ENCODE measurements at places on chromosomes 7 and 10. TPM values are rescaled to one million over a fixed set of nuclear protein-coding genes. Genes with fewer than 3 reads are reported as not detected.

Gene CHRM2
- polyA plus RNA-seq: 0.49 TPM

- H3K27ac ChIP-seq: peak overlapping the region; percentile 3
- H3K4me1 ChIP-seq: no peaks in the 10 kb centered on the region
- H3K4me3 ChIP-seq: no peak overlapping the region
- no peaks in the 10 kb centered on the region for H3K36me3 ChIP-seq
Observed at GRCh38 chr10:78435484-78436221, 402.0 kb downstream of the RPS24 start.

Gene AKR1D1
- 24.9 TPM for polyA plus RNA-seq

- no peaks in the 10 kb centered on the region for H3K27me3 ChIP-seq
- H3K4me3 ChIP-seq: no peak overlapping the region
Observed at GRCh38 chr7:3427957-3428356, 126.9 kb downstream of the SDK1 start.
